ENCODE measurements at places on chromosomes 3 and 15. TPM values are rescaled to one million over a fixed set of nuclear protein-coding genes. Genes with fewer than 3 reads are reported as not detected.

DNA sequence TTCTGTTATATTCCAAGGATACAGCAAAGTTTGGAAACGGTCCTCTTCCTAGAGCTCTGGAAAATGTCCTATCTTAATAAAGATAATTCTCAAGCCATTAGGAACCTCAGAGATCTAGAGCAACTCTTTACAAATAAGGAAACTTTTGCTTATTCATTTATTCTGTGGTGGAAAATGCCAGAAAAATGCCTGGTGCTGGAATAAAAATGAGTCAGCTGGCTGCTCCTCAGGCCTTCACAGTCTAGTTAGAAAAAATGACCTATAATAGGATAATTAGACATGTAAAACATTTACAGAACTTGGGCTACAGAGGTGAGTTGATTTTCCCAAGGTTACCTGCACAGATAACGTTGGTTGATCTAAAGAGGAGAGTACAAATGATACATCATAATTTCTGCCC is 372.5 kb downstream of the NLGN1 start:
- H3K4me3 ChIP-seq = no peak overlapping the region
- no peaks in the 10 kb centered on the region for H3K27me3 ChIP-seq
- no peaks in the 10 kb centered on the region for H3K4me1 ChIP-seq
- H3K36me3 ChIP-seq = no peaks in the 10 kb centered on the region
- DNase-seq = no peak
- no peak overlapping the region for H3K27ac ChIP-seq

GRCh38 chr3:113183748-113184661 is 27.4 kb upstream of the BOC start:
- H3K27ac ChIP-seq = no peak overlapping the region
- H3K4me1 ChIP-seq = no peaks in the 10 kb centered on the region
- no peak for DNase-seq
- no peaks in the 10 kb centered on the region for H3K27me3 ChIP-seq

GRCh38 chr15:36323615-36324014 is 255.8 kb upstream of the CDIN1 start:
- no peak overlapping the region for H3K4me3 ChIP-seq
- H3K27me3 ChIP-seq = no peaks in the 10 kb centered on the region
- no peaks in the 10 kb centered on the region for H3K4me1 ChIP-seq
- H3K27ac ChIP-seq = no peak overlapping the region
- no peaks in the 10 kb centered on the region for H3K36me3 ChIP-seq

- peaks cover 12% of the 10 kb centered on the region for H3K4me1 ChIP-seq
- H3K4me3 ChIP-seq = no peak overlapping the region
These were observed 31.7 kb downstream of the LIMD1 start for GRCh38 chr3:45626096-45626887.

- peaks cover 7% of the 10 kb centered on the region for H3K27me3 ChIP-seq
- no peak for DNase-seq
- H3K4me1 ChIP-seq = no peaks in the 10 kb centered on the region
- H3K27ac ChIP-seq = no peak overlapping the region
- no peaks in the 10 kb centered on the region for H3K36me3 ChIP-seq
These were observed 3.9 kb upstream of the IGF2BP2 start for GRCh38 chr3:185828755-185829154.

DGKG gene
- total RNA-seq = 4.7 TPM

Measured in upper lobe of right lung (tissue), 1 donor.